Glutamatergic neuron (in vitro differentiated cells): ENCODE measurements at places on chromosomes 16 and 17. TPM values are rescaled to one million over a fixed set of nuclear protein-coding genes. Genes with fewer than 3 reads are reported as not detected.

Gene CDK12
- total RNA-seq = 49.8 TPM

Gene CDR2L
- 59.4 TPM for total RNA-seq

Gene KRTAP4-9
- total RNA-seq = not detected

Gene GUCY2D
- total RNA-seq = not detected

Gene FOXC2
- total RNA-seq = not detected

Gene CSF3
- not detected for total RNA-seq

GRCh38 chr17:2481760-2482159 is 29.9 kb downstream of the METTL16 start:
- H3K4me3 ChIP-seq = no peak overlapping the region
- H3K27ac ChIP-seq = no peak overlapping the region
- H3K27me3 ChIP-seq = no peaks in the 10 kb centered on the region
- DNase-seq = no peak
- H3K4me1 ChIP-seq = peaks cover 11% of the 10 kb centered on the region
- H3K36me3 ChIP-seq = no peaks in the 10 kb centered on the region

- DNase-seq = peak; percentile 16
- no peak overlapping the region for H3K4me3 ChIP-seq
- H3K27me3 ChIP-seq = peaks cover under 1% of the 10 kb centered on the region
- H3K4me1 ChIP-seq = peaks cover 11% of the 10 kb centered on the region
- H3K36me3 ChIP-seq = no peaks in the 10 kb centered on the region
These were observed 177.9 kb downstream of the SEC14L1 start for GRCh38 chr17:77318491-77319210.

GRCh38 chr17:81641825-81642489 is 5.0 kb downstream of the TSPAN10 start:
- no peak overlapping the region for H3K27ac ChIP-seq
- no peaks in the 10 kb centered on the region for H3K36me3 ChIP-seq
- DNase-seq = no peak
- H3K27me3 ChIP-seq = peaks cover 8% of the 10 kb centered on the region

GRCh38 chr17:80832888-80833583 is 158.6 kb upstream of the CHMP6 start:
- peak overlapping the region; percentile 98 for H3K27ac ChIP-seq
- peaks cover 18% of the 10 kb centered on the region for H3K27me3 ChIP-seq
- no peaks in the 10 kb centered on the region for H3K36me3 ChIP-seq
- peak overlapping the region; percentile 81 for H3K4me3 ChIP-seq

- peaks cover 12% of the 10 kb centered on the region for H3K27me3 ChIP-seq
- no peak overlapping the region for H3K27ac ChIP-seq
- DNase-seq = no peak
- H3K4me1 ChIP-seq = peaks cover 5% of the 10 kb centered on the region
- no peaks in the 10 kb centered on the region for H3K36me3 ChIP-seq
These were observed 10.7 kb upstream of the SLC16A5 start for GRCh38 chr17:75077072-75077495.

DNA sequence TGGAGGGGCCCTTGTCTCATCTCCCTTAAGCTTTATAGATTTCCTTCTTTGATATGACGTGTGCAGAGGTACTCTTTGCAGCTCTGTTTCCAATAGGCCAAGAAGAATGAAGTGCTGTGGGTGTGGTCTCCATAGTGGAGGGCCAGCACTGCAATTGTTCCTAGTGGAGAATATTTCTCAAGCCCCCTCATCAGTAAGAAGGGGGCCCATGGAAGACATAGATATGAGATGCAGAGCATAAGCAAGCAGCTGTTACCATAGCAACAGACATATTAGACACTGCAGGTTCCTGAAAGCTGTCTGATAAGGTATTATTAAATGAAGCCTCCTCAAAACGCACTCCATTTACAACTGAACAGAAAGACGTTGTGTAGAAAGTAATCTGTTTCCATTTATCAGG is 240.7 kb downstream of the ZFHX3 start:
- DNase-seq = no peak
- H3K4me3 ChIP-seq = no peak overlapping the region
- no peaks in the 10 kb centered on the region for H3K36me3 ChIP-seq
- H3K27ac ChIP-seq = no peak overlapping the region
- no peaks in the 10 kb centered on the region for H3K4me1 ChIP-seq

DNA sequence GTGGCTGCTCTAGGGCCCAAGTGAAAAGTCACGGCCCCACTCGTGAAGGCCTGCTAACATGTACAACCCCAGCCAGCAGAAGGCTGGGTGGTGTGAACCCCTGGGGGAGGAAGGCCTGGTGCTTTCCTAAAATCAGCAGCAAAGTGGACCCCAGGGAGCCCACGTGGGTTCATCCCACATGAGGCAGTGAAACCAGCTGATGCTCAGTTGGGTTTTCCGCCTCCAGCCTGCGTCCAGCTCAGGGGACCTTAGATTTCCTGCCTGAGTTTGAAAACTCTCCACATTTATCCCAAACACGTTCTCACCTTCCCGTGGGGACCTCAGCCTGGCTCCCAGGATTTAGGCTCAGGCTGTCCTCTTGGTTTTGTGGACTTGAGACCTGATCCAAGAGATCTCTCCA is 85.8 kb downstream of the SOCS1 start:
- H3K27ac ChIP-seq = peak overlapping the region; percentile 31
- peaks cover 6% of the 10 kb centered on the region for H3K36me3 ChIP-seq
- peaks cover 20% of the 10 kb centered on the region for H3K27me3 ChIP-seq
- peaks cover 52% of the 10 kb centered on the region for H3K4me1 ChIP-seq

DNA sequence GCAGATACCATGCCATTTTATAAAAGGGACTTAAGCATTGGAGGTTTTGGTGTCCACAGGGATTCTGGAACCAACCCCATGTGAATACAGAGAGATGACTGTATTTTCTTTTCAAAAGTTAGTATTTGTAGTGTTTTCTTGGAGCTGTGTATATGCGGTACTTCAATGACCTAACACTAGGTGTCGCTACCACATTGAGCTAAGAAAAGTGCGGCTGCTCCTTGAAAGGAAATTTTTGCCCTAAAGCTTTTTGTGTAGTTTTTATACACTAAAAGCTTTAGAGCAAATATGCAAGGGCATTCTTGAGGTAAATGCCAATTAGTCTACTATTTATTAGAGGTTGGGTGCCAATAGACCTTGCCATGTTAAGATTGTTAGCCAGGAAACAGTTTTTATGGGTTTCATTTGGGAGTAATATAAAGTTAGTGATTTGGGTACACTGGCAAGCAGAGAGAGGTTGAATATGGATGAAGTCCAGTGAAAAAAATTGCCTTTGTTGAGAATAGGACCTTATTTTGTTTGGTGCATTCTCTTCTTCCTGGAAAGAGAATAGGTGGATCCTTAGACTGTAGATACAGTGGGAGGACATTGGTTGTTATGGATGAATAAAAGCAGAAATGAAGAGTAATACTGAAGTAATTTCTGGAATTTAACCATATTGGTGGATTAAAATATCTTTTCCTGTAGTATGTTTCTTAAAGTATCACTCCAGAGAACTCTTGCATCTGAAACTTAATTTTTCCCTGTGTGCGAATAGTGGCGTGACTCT is 43.3 kb downstream of the BCAS3 start:
- no peak overlapping the region for H3K4me3 ChIP-seq
- H3K27ac ChIP-seq = no peak overlapping the region
- no peaks in the 10 kb centered on the region for H3K4me1 ChIP-seq
- no peaks in the 10 kb centered on the region for H3K27me3 ChIP-seq
- H3K36me3 ChIP-seq = no peaks in the 10 kb centered on the region

DNA sequence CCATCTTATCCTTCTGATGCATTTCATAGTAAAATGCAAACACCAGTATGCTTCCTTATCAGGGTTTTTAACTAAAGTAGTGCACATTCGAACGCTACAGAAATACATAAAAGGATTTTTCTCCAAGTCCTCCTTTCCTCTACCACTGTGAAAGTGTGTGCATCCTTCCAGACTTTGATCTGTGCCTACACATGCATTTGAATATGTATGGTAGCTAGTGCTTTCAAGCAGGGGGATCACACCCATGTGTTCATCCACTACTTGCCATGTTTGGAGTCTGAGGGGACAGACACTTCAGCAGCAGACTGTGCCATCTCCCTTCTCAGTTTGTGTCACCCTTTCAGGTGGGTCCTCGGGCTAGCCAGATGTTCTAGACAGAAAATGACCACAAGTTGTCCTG is 14.9 kb downstream of the LDHD start:
- H3K27me3 ChIP-seq = peaks cover 9% of the 10 kb centered on the region
- H3K36me3 ChIP-seq = peaks cover 13% of the 10 kb centered on the region
- no peak for DNase-seq
